NCI-H2171 (cell line): ENCODE measurements at places on chromosomes 16 and 17.
A peak's percentile ranks its signal among the peaks of the same experiment; 100 is the strongest.

GRCh38 chr16:11135464-11135973 is 120.5 kb downstream of the SOCS1 start:
- DNase-seq: no peak

DNA sequence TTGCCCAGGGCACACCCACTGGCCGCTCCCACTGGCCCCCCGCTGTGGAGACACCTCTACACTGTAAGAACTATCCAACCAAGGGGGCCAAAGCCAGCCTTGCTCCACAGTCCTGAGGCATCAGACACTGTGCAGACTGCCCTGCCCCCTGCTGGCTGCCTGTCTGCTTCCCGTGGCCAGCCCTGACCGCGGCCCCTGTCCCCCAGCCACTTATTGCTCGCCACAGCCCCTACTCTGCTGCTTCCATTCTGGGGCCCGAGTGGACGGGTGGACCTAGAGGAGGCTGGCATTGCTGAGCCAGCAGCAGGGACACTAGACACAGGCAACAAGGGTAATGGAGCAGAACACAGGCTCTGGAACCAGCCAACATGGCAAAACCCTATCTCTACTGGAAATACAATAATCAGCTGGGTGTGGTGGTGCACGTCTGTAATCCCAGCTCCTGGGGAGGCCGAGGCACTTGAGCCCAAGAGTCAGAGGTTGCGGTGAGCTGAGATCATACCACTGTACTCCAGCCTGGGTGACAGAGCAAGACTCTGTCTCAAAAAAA is 19.7 kb upstream of the LRRC37A3 start:
- no peak for DNase-seq

- DNase-seq: peak; percentile 7
Observed at GRCh38 chr16:22890976-22891375, 77.0 kb downstream of the HS3ST2 start.

DNA sequence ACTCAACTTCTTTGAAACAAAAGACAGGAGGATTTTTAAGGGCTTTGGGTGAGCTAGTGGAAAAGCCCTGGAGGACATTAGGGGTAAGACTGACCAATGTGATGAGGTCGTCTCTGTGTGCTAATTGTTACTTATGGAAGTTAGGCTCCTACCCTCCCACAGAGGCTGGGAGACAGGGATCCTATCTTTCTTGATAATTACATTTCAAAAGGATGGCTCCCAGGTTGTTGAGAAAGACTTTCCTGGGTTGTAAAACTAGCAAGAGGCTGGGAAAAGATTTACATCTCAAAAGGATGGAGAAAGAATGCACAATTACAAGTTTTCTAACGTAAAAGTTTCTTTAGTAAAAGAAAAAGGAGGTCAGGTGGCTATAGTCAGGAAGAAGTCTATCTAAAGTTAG is 605.8 kb upstream of the GOT2 start:
- no peak for DNase-seq

DNA sequence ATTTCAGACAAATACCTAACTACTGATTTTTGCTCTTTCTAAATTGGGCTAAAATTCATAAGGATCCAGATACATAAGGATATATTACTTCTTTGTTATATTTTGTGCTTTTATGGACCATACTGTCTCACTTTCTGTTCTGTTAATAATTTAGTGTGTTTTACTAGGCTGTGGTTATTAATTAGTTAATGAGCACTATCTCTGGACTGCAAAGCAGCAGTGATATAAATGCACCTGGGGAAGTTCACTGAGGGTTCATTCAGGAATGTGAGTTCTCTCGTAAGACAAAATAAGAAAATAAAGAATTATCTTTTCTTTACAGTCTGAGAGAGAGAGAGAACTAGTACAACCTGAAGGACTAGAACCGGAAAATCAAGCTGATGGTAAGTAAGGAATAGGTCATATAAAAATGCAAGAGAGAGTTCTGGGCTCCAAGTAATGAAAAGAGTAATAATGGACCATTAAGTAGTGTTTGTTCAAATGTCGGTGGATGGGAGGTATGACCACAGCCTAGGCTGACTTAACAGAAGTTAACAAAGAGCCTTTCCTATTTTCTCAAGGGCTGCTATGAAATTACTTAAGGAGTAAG is 55.6 kb downstream of the IKZF3 start:
- DNase-seq: no peak

DNA sequence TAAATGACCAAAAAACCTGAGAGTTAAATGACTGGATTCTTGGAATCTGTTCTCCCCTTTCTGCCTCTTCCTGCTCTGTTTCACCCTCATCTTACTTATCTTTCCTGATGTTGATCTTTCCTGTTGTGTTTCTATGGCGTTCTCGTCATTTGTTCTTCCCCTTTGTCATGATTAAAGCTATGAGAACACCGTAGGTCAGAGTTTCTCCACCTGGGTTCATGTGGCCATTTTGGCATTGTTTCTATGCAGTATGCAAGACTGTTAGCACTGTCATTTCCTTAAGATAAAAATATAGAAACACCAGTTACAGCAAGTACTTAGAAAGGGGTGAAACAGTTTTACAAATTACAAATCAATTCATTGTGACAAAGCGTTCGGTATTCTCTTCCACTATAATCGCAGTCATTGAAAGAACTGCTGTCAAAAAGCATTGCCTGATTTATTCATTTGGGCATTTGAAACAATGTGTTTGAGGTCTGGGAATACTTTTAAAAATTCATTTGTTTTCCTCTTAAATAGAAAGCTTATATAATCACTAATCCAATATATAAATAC is 166.0 kb downstream of the PHKB start:
- no peak for DNase-seq

DNA sequence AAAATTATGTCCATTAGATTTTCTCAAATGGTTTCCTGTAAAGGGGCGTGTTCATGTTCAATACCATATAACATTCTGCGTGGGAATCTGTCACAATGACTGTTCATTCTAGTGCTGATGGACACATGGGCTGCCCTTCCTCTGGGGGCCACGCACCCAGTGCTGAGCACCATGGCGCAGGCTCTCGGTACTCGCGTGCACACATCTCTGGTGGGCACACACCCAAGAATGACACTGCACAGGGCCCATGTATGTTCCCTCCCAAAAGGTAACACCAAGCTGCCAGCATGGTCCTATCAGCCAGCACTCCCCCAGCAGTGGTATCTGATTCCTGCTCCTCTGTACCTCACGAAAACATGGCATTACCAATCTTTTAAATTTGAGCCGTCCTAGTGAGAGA is 13.7 kb downstream of the B9D1 start:
- no peak for DNase-seq

DNA sequence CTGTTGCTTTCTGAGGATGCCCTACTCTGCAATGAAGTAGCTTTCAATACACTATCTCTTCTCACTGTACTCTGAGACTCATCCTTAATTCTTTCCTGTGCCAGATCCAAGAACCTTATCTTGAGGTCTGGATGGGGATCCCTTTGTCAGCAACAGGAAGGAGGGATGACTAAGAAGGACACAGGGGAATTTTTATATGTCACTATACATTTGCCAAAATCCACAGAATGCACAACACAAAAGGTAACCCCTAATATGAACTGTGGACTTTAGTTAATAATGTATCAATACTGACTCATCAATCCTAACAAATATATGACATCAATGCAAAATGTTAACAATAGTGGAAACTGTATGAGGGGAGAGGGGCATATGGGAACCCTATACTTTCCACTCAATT is 4.7 kb upstream of the RBBP6 start:
- no peak for DNase-seq

DNA sequence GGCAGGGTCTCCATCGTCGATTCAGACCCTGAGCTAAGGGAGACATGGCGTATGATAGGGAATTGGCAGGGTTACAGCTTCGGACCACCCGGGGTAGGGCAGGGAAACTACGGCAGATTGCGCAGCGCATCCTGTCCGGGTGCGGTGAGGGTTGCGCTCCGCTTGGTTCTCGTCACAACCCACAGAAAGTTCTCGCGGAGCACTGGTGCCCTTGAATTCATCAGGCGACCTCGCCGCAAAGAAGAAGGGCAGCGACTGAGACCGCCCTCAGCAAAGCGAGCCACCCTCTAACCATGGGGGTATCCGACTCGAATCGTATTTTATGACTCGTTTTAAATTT is 1.2 kb downstream of the HS3ST3B1 start:
- DNase-seq: no peak
